Stimulated activated naive CD8-positive, alpha-beta T cell treated with anti-CD3 and anti-CD28 coated beads, Interleukin-15, Interleukin-2, amounts not matched to agents 100 U/mL and 50 U/mL, for 24 hours (primary cell): ENCODE measurements at places on chromosomes 2 and 18.

- no peak for DNase-seq
These were observed 8.5 kb upstream of the ARHGAP25 start for GRCh38 chr2:68726100-68726499.

- DNase-seq = no peak
These were observed 2.0 kb upstream of the TRPM8 start for GRCh38 chr2:233915128-233915527.

DNA sequence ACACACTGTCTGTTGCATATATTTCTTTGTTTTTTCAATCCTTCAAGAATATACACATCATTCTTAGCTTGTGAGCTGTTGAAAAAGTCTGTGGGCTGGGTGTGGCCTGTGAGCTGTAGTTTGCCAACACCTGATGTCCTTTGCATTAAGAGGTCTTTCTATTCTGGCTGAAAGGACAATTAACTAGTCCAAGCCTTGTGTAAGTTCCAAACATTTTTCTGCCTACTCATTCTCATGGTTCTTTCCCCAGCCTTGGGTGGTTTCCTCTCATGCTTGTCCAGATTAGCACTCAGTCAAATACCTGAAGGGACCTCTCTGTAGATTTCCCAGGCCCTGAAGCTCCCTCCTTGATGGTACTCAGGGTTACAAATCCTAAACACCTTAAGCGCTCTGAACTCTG, 57.8 kb upstream of the NABP1 start:
- DNase-seq = no peak

DNA sequence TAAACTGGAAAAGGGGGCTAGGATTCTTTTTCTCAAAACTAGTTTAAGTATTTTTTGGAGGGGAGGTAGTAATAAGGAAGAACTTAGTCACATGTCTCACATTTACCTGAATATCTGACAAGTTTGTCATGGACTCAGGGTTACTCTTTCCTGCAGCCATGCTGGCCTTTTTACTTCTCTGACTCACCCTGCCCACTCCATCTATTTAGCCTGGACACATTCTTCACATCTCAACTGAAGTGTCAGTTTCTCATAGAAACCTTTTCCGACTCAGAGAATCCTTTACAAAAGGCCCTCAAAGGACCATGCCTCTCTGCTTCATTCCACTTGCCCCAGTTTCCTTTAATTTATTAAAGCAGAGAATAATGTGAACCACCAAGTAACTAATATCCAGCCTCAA, 42.6 kb downstream of the SCN7A start:
- DNase-seq = no peak
